A549 (cell line): ENCODE measurements at places on chromosomes 16 and 17. TPM values are rescaled to one million over a fixed set of nuclear protein-coding genes. Genes with fewer than 3 reads are reported as not detected.

DNA sequence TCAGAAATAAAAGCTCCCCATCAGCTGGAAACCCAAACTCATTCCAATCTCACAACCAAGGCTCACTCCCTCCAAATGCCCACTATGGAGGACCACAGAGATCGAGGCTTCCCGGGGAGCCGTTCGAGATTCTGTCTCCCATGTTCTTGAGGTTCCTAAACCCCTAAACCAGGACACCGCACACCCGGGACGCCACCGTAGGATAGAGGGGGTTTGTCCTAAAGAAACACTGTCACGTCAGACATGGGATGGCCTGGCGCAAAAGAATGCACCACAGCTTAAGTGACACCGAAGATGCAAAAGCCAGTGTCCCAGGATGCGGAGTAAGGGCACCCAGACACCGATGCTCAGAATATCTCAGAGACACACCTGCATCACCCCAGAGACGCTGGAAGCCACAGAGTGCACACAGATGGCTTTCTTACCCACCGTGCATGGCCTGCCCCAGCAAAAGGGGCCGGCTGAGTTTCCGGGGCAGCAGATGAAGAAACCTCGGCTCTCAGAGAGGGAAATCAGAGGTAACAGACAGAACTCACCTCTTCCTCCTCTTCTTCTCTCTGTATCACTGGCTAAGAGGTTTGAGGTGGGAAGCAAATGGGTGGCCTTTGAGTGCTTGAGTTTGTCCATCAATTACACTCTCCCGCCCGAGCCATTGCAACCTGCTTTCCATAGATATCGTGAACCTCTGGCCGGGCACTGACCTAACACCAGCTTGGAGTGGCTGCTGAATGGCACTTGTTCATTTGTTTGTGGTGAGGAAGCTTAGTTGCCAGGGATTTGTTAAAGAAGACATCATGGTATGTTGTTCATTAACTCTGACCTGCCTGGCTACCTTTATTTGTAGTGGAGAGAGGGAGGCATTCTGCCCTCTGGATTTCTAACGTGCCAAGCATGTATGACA, 65.1 kb upstream of the TNRC6C start:
- DNase-seq, result no peak

DNA sequence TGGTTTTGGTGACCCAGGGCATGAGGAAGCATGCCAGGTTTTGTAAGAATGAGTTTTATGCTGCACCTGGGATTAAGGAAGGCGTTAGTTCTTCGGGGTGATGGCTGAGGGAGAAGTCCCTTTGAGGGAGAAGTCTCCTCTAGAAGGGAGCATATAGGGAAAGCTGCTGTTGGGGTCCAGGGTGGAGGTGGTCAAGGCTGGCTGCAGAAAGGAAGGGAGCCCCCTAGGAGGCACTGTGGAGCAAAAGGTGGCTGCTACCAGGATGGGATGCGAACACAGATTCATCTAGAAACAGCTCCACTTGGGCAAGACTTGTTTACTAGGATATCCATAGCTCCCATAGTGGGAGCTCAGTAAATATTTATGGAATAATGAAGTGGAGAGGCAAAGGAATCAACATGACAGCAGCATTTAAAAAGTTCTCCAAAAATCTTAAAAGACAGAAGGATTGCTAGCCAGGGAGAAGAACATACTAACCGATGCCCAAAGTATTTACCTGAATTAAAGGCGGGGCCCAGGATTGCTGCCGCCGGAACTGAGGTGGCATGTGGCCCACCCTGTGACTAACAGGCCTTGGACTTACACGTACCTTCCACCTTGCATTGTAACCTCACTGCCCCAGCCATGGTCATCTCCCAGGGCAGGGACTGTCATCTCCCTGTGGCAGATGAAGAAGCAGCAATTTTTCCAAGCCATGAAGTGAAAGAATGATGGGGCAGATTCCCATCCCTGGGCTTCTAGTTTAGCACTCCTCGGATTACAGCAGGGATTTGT, 7.1 kb upstream of the LPCAT2 start:
- DNase-seq, result no peak

GRCh38 chr16:11260596-11260966, 4.6 kb upstream of the SOCS1 start:
- DNase-seq, result no peak

- DNase-seq, result no peak
These were observed at the start of gene HS3ST3A1 for GRCh38 chr17:13601776-13602551. Gene HS3ST3A1, minus strand, starts transcription at chr17:13601929. Its CDS starts 800 bp downstream, at chr17:13601129.

DNA sequence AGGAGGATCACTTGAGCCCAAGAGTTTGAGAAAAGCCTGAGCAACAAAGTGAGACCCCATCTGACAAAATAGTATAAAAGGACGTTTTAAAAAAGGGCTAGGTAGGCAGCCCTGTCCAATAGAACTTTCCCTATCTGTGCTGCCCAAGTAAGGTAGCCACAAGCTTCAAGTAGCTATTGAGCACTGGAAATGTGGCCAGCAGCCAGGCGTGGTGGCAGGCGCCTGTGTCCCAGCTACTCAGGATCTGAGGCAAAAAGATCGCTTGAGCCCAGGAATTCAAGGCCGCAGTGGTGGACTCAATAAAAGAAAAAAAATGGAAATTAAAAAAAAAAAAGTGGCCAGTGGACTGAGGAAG, 1.5 kb upstream of the NQO1 start:
- no peak for DNase-seq

DNA sequence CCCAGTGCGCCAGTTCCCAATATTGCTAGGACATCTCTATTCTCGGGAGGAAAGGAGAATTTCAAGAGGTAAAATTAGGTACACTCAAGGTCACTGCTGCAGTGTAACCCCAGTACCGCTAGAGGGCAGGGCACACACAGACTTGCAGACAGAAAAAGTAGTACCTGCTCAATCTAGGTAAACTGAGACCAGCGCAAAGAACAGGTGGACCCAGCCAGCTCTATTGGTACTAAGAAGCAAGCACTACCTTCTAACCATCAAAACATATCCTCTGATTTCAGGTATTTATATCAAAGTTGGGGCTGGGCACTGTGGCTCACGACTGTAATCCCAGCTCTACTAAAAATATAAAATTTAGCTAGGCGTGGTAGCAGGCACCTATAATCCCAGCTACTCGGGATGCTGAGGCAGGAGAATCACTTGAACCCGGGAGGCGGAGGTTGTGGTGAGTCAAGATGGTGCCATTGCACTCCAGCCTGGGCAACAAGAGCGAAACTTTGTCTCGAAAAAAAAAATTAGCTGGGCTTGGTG, 3.6 kb upstream of the WDR81 start:
- peak; percentile 56 for DNase-seq

- no peak for DNase-seq
These were observed 94.1 kb downstream of the PLCG2 start for GRCh38 chr16:81873206-81873605.

- DNase-seq, result no peak
These were observed 41.1 kb upstream of the GSE1 start for GRCh38 chr16:85571813-85572619.

- no peak for DNase-seq
These were observed 24.5 kb downstream of the TRPV2 start for GRCh38 chr17:16439811-16440351.

- DNase-seq, result no peak
These were observed 130.8 kb upstream of the CHMP6 start for GRCh38 chr17:80860703-80861417.

Gene DNAH3
- polyA plus RNA-seq, result 0.26 to 0.51 TPM (median 0.37 TPM) in 3 replicates

Gene CBFA2T3
- 0.05 to 0.34 TPM (median 0.08 TPM) in 3 replicates for polyA plus RNA-seq

Gene TMEM132E
- polyA plus RNA-seq, result not detected in 3 replicates

Gene OR1F1
- polyA plus RNA-seq, result 0.20 to 0.34 TPM (median 0.31 TPM) in 3 replicates

Gene ASGR1
- polyA plus RNA-seq, result 1.0 to 1.6 TPM (median 1.6 TPM) in 3 replicates

Gene GPR179
- polyA plus RNA-seq, result 0.04 to 0.08 TPM (median 0.05 TPM) in 3 replicates

Gene KRTAP4-3
- polyA plus RNA-seq, result not detected in 3 replicates

Gene LRRC36
- polyA plus RNA-seq, result 0.25 to 0.48 TPM (median 0.44 TPM) in 3 replicates

Gene SEC14L5
- polyA plus RNA-seq, result 0.03 TPM in 3 replicates
